Glomerular endothelial cell (primary cell): ENCODE measurements at places on chromosomes 5 and 9. TPM values are rescaled to one million over a fixed set of nuclear protein-coding genes. Genes with fewer than 3 reads are reported as not detected.
A peak's percentile ranks its signal among the peaks of the same experiment; 100 is the strongest.

Gene CDKN2B-AS1
- 2.9 and 7.1 TPM in 2 replicates for total RNA-seq

Gene ECSCR
- 345 and 393 TPM in 2 replicates for total RNA-seq

DNA sequence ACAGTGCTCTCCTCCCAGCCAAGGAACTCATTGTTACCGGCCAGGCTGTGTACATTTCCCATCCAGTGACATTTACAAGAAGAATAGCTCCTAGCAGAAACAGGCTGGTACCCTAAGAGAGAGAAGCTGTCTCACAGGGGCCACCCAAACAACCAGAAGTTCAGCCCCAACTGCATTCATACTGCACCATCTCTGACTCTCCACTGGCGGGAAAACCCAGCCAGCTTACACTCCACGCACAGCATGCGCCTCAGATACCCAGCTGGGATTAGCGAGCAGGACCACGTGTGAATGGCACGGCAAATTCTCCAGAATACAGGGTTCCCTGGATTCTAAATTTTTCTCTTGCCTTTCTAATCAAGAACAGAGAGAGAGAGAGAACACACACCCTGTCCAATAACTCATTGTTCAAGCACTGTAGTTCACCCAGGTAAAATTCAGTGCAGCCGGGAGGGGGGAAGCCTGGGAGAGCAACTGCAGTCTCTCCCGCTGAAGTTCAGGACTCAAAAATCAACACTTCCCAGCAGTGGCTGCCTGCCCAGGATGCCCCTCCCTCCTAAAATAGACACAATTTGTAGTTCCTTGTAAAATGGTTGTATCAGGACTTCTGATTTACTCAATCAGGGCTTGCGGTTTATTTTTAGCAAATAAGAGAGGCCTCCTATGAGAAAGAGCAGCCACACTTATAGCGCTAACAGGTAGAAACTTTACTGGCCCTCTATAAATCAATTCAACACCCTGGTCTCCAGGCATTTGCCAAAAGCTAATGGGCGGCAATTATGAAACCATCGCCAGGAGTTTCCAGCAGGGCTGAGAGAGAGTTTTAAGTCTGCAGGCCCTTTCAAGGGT is 2.2 kb downstream of the COL23A1 start:
- DNase-seq: no peak

DNA sequence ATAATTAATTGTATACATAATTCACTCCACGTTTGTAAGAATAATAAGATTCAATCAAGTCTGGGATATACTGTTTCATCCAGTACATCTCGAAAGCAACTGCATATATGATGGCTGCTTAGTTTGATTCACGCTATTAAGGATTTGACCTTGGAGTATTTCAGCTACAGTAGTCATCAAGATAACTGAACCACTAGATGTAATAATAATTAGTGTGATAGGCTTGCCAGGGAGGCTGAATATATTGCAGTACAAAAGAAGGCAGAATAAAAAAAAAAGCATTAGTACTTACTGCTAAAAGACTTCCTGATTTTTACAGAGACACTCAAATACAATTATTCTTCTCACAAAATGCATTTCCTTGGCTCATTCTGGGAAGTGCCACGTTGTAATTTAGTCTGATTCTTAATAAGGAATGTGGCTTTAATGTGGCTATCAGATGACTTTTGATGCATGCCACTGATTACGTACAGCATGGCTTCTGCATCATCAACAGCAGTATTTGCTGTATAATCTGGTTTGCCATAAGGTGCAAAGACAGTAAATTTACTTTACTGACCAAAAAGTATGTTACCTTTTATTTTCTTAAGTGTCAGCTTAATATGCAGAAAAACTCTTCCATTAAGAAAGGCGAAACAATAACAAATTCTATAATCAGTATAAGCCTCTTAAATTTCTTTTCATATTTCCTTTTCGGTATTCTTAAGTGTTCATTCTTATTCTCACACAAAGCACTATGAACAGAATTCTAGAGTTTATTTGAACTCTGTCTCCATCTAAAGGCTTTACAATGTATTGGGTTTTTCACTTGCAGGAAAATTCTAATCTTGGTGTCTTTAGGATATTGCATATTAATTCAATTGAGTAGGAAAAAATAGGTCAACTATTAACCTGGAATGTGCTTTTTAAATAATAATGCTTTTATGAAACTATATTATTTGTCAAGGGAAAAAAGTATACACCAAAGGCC is 166.4 kb downstream of the SLF1 start:
- DNase-seq: no peak

GRCh38 chr9:115672477-115673316 is 480.9 kb upstream of the PAPPA start:
- no peak for DNase-seq

GRCh38 chr9:90476058-90476457 is 166.6 kb downstream of the DIRAS2 start:
- no peak for DNase-seq

GRCh38 chr9:121286973-121287741 is 19.2 kb downstream of the GSN start:
- DNase-seq: peak; percentile 93

- no peak for DNase-seq
Observed at GRCh38 chr9:75881761-75882160, 8.7 kb upstream of the PCSK5 start.

DNA sequence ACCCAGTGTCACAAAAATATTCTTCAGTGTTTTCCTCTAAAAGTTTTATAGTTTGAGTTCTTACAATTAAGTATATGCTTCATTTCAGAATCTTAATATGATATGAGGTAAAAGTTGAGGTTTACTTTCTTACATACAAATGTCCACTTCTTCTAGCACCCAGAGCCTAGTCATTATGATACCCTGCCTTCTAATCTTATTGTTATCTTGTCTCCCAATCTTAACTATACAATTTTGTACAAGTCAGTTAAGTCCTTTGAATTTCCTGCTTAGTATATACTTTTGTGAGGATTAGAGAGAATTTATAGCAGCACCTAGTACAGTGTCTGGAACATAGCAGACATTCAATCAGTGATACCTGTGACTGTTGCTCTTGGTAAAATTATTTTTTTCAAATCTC is 29.3 kb downstream of the RAD50 start:
- no peak for DNase-seq

- no peak for DNase-seq
Observed at GRCh38 chr5:168575391-168576372, 3.5 kb downstream of the PANK3 start.

GRCh38 chr9:125514468-125514867 is 192.5 kb downstream of the MAPKAP1 start:
- DNase-seq: no peak

- DNase-seq: no peak
Observed at GRCh38 chr9:22100626-22101025, 91.5 kb upstream of the CDKN2B start.

GRCh38 chr9:89814340-89815040 is 209.7 kb downstream of the GADD45G start:
- no peak for DNase-seq

DNA sequence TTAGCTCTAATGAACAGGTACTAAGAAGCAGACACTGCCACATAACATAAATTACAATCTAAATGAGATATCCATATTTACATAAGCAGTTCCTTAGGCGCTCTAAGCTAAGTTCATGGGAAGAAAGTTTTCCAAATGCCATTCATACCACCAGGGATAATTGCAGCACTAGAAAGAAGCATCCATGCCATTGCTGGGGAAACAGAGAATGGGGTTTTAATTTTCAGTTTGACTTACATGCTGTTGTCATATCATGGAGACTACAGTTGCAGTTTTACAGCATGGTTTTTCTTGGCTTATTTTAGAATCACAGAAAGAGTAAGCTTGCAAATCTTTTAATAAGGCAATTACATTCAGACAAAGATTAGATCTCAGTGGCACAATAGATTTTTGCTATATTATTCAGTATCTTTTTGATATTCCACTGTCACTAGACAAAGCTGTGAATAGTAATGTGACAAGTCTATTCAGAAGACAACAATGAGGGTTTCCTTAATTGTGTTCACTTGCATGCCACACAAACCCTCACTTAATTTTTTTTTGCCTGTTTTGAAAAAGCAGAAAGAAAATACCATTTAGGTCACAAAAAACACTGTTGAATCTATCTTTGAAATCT is 108.4 kb upstream of the ELAVL2 start:
- DNase-seq: no peak

- DNase-seq: no peak
Observed at GRCh38 chr9:115240676-115241075, 122.7 kb upstream of the TNC start.
